Dorsolateral prefrontal cortex (tissue), 122 donors: ENCODE measurements at places on chromosomes 12 and 14. TPM values are rescaled to one million over a fixed set of nuclear protein-coding genes. Genes with fewer than 3 reads are reported as not detected.

DNA sequence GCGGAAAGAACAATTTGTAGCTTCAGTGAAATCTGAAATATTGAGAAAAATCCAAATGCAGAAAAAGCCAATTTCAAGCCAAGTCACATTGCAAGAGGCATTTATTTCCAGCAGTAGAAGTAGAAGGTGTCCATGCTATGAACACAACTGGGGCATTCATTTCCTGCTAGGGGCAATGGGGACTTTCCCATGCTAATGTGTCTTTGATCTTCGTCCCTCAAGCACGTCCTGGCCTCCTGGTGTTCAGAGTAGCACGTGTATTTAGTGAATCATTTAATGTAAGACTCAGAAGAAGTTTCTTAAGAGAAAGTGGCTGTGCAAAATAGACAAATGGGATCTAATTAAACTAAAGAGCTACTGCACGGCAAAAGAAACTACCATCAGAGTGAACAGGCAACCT, 267.9 kb downstream of the TMEM132C start:
- DNase-seq, result no peak

GRCh38 chr12:128365651-128366231, 98.8 kb downstream of the TMEM132C start:
- peak; percentile 55 for DNase-seq

GRCh38 chr14:47411523-47411922, 263.9 kb downstream of the MDGA2 start:
- no peak for DNase-seq

DNA sequence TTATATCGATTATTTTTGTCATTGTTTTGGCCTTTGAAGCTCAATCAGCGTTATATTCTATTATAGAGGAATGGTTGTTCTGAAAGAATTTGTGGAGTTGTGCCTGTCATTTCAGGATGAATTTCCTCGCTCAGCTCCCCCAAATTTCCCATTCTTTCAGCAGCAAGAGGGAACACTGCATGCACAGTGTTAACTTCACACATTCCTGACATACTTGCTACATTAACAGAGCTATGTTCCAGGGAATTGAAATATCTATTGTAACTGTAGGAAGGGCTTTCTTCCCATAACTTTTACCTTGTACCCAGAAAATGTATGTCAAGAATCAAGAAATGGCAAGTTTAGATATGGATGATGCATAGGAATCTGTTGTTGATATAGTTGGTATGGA, 379.0 kb downstream of the LRIG3 start:
- DNase-seq, result no peak

Gene TNFAIP2
- 25.3 TPM for total RNA-seq

Gene LRP1-AS
- total RNA-seq, result not detected

Gene TMEM132C
- total RNA-seq, result 12.6 TPM

Gene CDH24
- total RNA-seq, result 4.8 TPM

- no peak for DNase-seq
Observed at GRCh38 chr12:130079279-130079678, 83.0 kb upstream of the FZD10 start.

Gene CCDC197
- total RNA-seq, result not detected

Gene RDH16
- total RNA-seq, result 1.6 TPM

- no peak for DNase-seq
Observed at GRCh38 chr14:19878029-19878642, 3.2 kb downstream of the OR4K2 start.

DNA sequence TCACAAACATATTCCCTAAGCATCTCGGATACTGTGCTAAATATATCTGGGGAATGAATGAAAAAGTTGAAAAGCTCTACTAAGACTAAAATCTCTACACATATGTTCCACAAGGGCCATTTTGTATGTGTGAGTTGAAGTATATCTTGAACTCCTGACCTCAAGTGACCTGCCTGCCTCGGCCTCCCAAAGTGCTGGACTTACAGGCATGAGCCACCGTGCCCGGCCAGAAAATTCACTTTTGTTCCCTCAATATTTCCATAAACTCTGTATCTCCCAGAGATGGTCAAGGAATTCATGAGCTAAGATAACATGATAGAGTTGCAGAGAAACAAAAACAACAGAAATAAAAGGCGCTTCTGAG, 1.5 kb upstream of the TUBA1C start:
- no peak for DNase-seq

DNA sequence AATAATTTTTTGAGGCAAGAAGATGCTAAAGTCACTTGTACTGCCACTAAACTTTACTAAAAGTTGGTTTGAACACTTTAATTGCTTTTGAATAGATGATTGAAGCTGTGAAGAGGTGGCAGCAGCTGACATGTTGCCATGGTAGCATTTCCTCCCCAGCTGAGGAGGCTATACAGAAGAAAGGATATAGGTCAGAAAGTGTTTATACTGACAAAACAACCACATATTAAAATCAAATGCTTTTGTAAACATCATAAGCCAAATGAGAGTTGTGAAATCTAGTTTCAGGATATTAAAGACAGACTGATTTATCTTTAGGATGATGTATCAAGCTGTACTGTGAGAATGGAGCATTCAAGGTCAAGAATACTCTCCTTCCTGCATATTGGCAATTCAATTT, 41.7 kb downstream of the TSPAN19 start:
- DNase-seq, result no peak

DNA sequence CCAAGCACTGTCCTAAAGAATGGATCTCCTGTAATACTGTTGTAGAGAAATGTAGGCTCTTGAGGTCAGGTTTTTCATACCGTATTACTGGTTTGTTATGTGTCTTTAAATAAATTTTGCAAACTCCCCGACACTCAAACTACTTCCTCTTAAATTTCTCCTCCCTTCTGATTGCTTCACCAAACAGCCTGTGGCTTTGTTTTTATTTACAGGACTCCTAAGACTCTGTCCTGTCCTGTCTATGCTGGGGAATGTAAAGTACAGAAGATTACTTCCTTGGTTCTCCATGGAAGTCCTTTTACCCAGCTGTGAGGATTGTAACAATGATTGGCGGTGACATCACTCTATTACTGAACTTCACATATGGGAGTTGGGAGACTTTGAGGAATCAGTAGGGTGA, 873.5 kb downstream of the DIO2 start:
- no peak for DNase-seq

GRCh38 chr14:54845641-54846040, 57.0 kb downstream of the GCH1 start:
- no peak for DNase-seq

- DNase-seq, result no peak
Observed at GRCh38 chr12:27806259-27806658, 26.2 kb upstream of the MANSC4 start.

Gene IGF1
- 4.5 TPM for total RNA-seq

DNA sequence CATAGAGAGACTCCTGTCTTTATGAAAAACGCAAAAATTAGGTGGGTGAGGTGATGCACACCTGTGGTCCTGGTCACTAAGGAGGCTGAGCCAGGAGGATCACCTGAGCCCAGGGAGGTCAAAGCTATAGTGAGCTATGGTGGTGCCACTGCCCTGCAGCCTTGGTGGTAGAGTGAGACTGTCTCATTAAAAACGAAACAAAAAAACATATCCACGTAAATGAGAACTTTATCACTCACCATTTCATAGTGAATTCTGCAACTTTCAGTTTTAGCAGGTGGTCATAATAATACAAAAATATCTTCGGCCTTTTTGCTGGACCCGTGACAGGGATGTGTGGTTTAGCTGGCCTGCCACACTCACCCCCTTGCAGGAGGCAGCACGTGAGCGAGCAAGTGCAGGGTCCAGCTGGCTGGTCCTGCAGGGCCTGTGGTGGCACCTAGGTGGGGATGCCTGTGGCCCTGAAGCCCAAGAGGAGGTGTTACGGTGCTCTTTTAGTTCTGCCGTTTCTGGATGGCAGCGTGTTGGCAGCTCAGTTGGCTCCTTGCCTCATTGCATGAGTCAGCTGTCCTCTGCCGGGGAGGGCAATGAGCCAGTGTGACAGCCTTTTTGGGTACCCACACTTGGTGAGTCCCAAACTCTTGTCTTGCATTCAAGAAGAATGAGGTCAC, 1330.7 kb upstream of the TMEM132C start:
- peak; percentile 84 for DNase-seq

DNA sequence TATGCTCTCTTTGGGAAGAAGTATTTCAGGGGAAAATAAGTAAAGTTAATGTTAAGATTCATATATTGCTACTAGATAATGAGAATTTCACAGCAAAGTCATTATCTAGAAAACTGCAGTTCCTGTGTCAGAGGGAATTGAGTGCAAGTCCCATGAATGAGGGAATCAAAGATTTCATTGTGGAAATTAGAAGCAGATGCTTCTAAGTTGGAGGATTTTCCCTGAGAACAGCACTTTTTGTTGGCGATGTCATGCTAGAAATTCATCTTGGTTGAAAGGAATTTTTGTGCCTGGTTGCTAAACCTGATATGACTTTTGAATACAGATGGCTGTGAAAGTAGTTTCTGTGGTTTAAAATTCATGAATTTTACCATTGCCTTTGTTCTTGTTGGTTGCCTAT, 25.6 kb downstream of the FRMD6 start:
- DNase-seq, result no peak

Gene TMEM117
- 12.7 TPM for total RNA-seq

DNA sequence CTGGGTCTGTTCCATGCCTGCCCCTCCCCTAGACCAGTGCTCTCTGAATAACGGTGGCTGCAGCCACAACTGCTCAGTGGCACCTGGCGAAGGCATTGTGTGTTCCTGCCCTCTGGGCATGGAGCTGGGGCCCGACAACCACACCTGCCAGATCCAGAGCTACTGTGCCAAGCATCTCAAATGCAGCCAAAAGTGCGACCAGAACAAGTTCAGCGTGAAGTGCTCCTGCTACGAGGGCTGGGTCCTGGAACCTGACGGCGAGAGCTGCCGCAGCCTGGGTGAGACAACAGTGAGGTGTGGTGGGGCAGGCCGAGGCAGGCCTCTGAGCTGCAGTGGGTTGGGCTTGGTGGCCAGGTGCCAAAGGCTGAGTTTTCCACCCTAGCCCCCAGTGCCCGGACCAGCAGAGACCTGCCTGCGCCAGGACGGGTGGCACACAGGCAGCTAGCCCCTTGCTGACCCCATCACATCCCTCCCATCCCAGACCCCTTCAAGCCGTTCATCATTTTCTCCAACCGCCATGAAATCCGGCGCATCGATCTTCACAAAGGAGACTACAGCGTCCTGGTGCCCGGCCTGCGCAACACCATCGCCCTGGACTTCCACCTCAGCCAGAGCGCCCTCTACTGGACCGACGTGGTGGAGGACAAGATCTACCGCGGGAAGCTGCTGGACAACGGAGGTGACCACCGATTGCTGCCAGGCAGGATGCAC, 28.2 kb upstream of the LRP1-AS start:
- DNase-seq, result peak; percentile 92

GRCh38 chr12:89674326-89674942, 34.2 kb downstream of the ATP2B1 start:
- DNase-seq, result no peak

DNA sequence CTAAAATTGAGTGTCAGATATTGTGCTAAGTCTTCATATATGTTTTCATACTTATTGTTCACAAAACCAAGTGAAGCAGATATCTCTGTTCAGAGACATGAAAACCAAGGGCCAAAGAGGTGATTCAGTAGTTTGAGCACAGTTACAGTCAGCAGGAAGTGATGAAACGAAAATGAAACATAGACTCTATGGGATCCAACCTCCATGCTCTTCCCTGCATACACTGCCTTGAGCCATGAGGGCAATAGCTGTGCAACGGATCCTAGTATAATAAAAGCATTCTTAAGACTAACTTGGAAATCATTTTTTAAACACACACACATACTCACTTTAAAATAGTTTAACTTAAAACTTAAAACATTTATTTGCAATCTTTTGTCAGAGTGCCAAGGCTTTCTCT, 27.9 kb downstream of the ESR2 start:
- DNase-seq, result no peak

- DNase-seq, result no peak
Observed at GRCh38 chr12:52019113-52019770, 12.5 kb downstream of the TAMALIN start.

- peak; percentile 84 for DNase-seq
Observed at GRCh38 chr14:99880651-99881420, 87.6 kb downstream of the EML1 start.

- DNase-seq, result no peak
Observed at GRCh38 chr14:61544448-61545330, 150.6 kb upstream of the HIF1A start.

DNA sequence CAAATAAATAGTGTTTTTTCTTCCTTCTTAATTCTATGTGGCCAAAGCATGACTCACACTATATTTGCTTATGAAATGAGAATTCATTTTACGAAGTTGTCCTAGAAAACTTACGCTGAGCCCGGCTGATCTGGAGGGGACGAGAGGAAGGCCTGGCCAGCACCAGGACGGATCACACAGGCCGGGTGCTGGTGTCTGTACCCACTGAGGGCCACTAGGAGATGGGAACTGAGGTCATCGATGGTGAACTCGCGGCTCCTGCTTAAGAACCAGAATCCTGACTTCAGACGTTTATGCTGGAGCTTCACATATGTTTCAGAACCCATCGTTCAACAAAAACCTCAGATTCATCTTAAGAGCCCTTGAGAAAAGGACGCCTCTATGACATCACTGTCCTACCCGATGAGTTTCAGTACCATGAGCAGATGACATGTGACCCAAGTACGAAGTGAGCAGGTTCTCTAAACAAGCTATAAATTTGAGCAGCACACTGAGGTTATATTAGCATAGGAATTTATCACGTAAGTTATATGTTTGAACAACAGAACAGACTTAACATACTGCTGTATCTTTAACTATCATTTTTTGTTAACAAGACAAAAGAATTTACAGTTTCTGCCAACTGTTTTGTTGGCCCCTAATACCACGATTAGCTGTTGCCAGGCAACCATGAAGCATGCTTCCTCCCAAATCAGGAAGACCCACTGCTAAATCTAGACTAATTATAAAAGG, 111.9 kb downstream of the FOXN3 start:
- no peak for DNase-seq

- no peak for DNase-seq
Observed at GRCh38 chr12:33649992-33650391, 210.4 kb upstream of the SYT10 start.

DNA sequence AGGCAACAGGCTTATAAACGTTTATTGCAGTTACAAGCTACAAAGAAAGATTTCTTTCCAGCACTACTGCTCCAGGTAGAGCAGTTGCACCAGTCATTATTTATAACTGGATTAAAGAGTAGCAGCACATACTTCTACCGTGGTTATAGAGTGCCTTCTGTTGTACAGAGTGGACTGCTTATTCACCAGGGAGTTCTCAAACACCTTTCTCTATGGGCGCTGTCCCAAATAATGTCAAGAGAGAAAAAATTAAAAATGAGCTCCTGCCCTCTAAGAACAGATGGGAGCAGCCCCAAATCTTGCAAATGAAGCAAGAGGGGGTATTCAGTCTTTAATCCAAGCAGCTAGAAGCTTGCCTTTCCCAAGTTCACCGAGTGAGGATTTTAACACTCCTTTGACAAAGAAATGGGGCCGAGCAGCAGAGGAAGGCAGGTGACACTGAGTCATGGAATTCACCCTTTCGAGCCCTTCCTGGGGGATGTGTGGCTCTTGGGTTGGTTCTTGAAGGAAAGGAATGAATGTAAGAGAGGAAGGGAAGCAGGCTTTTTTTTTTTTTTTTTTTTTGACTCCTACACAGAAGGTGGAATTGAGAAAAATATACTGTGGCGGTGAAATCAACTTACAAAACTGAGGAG, 181.2 kb downstream of the PRKCH start:
- DNase-seq, result no peak
